Caki2 (cell line): ENCODE measurements at places on chromosomes 2 and 18.

DNA sequence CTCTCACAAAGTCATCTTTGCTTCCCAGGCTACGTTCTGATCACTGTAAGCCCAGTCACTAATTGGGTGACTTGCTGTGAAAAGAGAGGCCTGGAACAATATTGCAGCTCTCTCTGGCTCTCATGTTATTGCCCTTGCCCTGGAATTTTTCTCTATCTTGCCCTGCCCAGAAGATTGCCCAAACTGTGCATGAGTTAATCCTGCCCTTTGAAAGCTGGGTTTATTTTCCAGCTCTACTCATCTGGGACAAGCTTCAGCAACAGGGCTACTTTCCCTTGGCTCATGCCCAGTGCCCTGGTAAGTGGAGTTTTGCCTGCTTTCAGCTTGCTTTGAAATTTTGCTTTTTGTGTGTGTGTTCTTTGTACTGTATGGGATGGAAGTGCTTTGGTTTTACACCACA, 6.9 kb upstream of the EHBP1 start:
- no peak for DNase-seq

DNA sequence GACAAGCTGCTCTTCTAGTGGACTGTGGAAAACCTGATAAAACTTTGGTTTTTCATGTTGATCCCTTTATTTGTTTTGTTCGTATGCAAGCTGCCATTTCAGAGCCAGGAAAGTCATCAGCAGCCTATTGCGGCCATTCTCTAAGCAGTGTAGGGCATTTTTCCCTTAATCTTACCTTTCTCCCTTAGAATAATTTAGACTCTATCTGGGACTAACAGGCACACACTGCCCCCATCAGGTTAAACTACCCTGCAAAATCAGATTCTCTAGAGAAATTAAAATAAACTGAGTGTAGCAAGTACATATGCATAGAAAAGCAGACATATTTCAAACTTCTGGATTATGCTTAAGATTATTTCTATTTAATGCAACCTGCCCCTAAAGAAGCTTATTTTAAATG, 347.5 kb downstream of the METTL4 start:
- peak; percentile 35 for DNase-seq

- no peak for DNase-seq
Observed at GRCh38 chr2:26941486-26941885, 29.0 kb upstream of the MAPRE3 start.

GRCh38 chr2:215171796-215172195, 33.4 kb upstream of the ABCA12 start:
- no peak for DNase-seq

GRCh38 chr18:79747156-79747845, 50.4 kb upstream of the KCNG2 start:
- DNase-seq, result no peak

GRCh38 chr2:8370258-8370802, 311.5 kb upstream of the ID2 start:
- no peak for DNase-seq

DNA sequence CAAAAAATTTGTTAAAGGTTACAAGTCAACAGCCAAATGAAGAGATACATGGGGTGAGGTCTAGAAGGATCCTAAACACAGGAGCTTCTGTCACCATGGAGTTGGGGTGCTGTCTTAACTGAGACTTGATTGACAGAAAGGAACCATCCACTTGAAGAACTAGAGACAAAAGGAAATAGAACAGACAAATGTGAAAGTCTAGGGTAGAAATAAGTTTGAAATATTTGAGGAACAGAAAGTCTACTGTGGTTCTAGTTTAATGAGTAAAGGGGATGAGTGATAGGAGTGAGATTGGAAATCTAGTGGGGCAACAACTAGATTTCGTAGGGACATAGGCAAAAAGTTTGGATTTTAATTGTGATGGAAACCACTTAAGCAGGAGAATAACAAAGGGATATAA, 18.7 kb downstream of the RBBP8 start:
- no peak for DNase-seq

DNA sequence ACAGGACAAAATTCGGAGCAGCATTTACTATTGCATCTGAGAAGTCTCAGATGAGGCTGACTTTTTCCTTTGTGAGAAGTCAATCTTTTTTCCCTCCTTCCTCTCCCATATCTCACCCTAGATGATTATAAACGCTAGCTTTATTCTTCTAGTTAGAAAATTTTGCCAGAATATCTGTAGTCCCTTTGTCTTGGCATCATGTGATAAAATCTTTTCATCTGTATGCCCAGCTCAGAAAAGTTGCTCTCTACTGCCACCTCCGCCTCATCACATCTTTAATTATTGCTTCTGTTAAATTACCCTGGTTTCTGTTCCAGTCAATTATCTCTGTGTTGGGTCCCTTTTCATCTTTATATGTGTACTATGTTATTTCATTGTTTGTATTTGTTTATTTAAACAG, 210.8 kb upstream of the SLC35G4 start:
- DNase-seq, result no peak

DNA sequence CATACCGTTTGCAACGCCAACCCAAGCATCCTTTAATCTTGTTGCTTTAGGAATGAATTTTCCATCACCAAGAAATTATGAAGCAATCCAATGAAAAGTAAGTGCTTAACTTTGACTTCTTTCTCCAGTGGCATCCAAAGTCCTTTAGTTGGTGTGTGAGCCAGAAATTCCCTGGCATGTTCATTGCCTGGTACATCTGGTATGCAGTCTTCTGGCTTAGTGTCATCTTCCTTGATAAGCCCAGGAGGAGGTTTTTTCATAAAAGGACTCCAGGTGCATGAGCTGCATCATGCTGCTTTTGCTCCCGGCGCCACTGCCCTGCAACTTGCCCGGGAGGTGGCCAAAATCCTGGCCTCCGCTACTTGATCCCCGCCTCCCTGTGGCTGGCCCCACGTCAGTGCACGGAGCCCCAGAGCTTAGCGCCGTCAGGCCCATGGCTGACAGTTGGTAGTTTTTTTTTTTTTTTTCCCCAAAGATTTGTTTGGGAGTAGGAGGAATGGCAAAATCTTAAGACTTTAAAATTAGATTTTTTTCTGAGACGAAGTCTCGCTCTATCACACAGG, 58.7 kb downstream of the PUM2 start:
- no peak for DNase-seq

DNA sequence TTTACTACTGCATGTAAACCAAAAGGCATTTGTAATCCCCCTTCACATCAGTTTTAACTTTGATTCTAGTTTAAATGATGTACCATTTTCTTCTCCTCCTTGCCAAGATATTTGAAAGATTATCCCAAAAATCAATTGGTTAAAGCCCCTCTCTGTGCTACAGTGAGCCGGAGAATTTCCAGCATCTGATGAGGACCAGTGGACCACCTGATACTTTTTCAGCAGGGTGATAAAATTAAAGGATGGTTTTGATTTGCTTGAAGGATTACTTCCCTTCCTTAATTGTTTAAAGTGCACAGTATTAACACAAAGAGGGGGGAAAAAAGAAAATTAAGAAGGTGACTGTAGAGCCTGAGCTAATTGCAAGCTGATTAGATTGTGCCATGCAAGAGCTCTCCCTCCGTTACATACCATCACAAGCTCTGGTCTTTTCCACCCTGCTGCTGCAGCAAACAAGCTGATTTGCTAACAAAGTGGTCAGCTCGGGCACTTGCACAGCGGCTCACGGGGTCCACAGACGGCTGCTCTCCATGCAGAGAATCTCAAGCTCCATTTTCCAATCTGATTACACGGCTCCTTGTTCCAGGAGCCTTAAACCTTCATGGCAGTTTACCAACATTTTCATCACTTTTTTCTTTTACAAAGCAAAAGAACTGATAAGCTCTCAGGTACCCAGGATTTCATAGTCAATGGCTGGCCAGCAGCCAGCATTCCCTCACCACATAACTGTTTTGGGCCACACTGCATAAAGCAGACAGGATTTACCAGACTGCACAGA, 22.1 kb downstream of the FIGN start:
- no peak for DNase-seq
